Astrocyte of the hippocampus (primary cell): ENCODE measurements at places on chromosomes 3 and 15.

- no peak for DNase-seq
Measured at GRCh38 chr15:85031086-85031943, 49.7 kb downstream of the PDE8A start.

DNA sequence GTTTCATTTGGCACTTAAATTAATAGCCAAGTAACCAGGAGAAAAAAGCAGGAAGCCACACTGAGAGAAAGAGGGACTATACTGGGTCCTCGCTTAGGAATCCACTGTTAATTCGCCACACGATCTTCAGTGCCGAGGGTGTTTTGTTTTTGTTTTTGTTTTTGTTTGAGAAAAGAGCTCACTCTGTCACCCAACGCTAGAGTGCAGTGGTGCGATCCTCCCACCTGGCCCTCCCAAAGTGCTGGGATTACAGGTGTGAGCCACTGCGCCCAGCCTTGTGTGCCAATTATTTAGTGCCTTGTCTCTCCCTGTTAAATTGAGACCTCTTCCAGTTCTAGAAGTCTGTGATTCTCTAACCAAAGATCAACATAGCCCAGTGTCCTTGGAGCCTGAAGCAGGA is 53.8 kb upstream of the TPM1 start:
- DNase-seq = no peak

- DNase-seq = no peak
Measured at GRCh38 chr3:133211449-133211848, 173.3 kb downstream of the TMEM108 start.

- DNase-seq = no peak
Measured at GRCh38 chr3:134346744-134347143, 27.5 kb downstream of the AMOTL2 start.

- no peak for DNase-seq
Measured at GRCh38 chr15:68376447-68377060, 55.4 kb downstream of the ITGA11 start.

DNA sequence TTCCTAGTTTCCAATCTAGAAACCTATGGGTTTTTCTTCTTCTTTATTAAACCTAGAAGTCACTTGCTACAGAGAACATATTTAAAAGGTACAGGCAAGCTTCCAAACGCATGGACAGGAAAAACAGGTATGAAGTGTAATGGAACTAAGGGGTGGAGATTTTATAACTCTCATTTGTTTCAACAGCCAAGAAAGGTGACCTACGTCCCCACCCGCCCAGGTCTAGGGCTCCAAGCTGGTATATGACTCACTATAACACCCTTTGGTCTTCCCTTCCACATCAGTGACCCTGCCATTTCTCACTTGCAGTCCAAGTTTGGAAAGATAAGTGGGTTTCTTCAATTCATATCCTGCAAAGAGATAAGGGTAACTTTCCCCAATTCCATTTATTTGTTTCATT is 6.0 kb upstream of the LIPH start:
- peak; percentile 19 for DNase-seq

GRCh38 chr15:34109797-34110663 is 8.1 kb downstream of the PGBD4 start:
- peak; percentile 66 for DNase-seq

- no peak for DNase-seq
Measured at GRCh38 chr15:82950295-82950694, 2.2 kb downstream of the HOMER2 start.

DNA sequence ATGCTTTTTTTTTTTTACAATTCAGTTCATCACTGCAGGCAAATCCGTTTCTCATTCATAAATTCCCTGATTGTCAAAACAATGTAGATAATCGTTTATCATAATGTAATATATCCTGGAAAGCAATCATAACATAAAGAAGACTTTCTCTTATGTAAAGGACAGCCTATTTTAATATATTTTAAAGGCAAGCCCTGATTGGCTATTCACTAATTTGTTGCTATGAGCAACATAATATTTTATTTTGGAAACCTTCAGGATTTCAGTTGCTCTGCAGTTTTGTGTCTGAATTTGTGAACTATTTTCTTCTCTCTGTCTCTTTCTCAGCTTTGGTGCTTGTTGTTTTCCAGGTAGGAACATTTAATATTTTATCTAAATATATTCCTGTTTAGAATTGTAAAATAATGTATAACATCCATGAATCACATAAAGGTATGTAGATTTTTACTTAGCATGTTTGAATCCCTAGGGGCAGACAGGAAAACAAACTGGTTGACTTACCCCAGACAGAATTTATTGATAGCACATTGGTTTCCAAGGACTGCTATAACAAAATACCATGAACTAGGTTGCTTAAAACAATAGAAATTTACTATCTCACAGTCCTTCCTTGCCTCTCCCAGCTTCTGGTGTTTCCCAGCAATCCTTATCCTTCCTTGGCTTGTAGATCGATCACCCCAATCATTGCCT is 253.5 kb downstream of the CDIN1 start:
- no peak for DNase-seq

- no peak for DNase-seq
Measured at GRCh38 chr15:97156739-97157265, 803.7 kb upstream of the ARRDC4 start.

GRCh38 chr3:128996726-128997125 is 2.9 kb upstream of the CFAP92 start:
- DNase-seq = no peak

GRCh38 chr3:198071602-198072287 is 111.7 kb downstream of the LMLN start:
- DNase-seq = peak; percentile 98
